ENCODE measurements at places on chromosomes 1 and 21.

DNA sequence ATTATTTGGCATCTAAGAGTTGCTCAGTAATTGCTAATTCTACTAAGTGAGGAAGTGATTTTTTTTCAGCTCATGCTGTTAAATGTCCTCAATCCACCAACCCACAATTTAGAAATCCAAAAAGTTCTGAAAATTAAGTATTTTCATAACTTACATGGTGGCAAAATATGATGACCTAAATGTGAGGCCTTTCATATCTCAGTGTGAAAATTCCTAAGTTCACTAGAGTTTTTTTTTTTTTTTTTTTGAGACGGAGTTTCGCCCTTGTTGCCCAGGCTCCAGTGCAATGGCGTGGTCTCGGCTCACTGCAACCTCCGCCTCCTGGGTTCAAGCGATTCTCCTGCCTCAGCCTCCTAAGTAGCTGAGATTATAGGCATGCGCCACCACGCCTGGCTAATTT, 5.6 kb downstream of the NUCKS1 start:
- DNase-seq, result no peak

GRCh38 chr1:101323535-101323934, 86.7 kb downstream of the S1PR1 start:
- DNase-seq, result no peak

- DNase-seq, result no peak
Measured at GRCh38 chr1:63968663-63969440, 195.0 kb downstream of the ROR1 start.

DNA sequence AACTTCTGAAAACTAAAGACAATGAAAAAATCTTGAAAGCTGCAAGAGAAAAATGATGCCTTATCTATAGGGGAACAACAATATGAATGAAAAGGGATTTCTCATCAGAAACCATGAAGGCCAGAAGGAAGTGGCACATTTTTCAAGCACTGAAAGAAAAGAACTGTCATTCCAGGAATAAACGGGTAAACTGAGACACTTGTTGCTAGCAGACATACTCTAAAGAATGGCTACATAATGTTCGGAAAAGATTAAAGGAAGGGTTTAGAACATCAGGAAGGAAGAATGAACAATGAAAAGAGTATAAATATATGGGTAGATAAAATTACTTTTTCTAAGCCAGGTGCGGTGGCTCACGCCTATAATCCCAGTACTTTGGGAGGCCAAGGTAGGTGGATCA, 14.5 kb downstream of the RBBP5 start:
- DNase-seq, result no peak

DNA sequence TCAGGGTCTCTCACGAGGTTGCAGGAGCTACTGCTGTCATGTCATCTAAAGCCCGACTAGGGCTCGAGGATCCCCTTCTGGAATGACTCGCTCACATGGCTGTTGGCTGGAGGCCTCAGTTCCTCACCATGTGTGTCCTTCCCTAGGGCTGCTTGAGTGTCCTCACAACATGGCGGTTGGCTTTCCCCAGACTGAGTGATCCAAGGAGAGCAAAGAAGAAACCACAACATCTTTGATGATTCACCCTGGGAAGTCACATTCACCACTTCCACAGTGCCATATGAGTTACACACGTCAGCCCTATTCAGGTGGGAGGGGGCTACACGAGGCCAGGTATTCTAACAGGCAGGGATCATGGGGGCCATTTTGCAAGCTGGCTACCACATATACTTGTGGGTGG, 64.9 kb downstream of the FHAD1 start:
- no peak for DNase-seq

GRCh38 chr1:89407360-89407759, 43.5 kb downstream of the GBP6 start:
- no peak for DNase-seq

- no peak for DNase-seq
Measured at GRCh38 chr21:42672699-42673458, 19.5 kb downstream of the PDE9A start.

DNA sequence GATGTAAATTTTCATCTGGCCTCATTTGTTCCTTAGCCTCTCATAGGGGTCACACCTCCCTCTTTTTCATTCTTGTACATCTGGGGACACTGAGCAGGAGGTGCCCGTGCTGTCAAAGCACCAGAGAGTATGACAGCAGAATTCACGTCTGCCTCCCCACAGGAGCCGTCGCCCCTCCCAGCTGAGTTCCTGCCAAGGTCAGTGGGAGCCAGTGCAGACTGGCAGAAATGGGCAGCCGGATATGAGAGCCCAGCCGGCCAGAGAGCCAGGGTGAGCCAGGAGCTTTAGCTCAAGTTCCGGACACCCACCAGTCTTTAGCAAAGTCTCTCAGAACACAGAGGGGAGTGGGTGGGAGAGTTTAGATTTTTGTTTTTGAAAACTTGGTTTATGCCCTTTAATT, 21.9 kb downstream of the GPR137B start:
- no peak for DNase-seq

DNA sequence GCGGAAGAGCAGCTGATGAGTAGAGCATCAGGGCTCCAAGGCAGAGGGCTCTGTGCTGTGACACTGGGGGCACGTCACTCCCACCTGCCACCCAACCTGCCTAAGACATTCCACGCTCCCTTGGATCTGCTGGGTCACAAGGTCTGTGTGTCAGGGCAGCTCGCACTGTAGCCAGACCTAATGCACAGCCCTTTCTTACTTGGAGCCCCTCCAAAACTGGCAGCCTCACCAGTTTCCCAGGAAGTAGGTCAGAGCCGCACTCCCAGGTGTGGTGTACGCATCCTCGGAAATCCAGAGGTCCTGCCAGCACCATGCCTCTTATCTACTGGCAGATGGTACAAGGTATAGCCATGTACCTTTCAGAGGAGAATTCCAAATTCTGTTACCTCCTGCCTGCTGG, 22.3 kb downstream of the DMRTB1 start:
- no peak for DNase-seq

DNA sequence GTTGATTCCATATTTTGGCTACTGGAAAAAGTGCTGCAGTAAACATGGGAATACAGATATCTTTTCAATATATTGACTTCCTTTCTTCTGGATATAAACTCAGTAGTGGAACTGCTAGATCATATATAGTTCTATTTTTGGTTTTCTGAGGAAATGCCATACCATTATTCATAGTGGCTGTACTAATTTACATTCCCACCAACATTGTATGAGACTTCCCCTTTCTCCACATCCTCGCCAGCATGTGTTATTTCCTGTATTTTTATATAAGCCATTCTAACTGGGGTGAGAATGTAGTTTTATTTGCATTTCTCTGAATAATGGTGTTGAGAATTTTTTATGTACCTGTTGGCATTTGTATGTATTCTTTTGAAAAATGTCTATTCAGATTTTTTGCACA, 385.2 kb downstream of the NUF2 start:
- DNase-seq, result no peak

DNA sequence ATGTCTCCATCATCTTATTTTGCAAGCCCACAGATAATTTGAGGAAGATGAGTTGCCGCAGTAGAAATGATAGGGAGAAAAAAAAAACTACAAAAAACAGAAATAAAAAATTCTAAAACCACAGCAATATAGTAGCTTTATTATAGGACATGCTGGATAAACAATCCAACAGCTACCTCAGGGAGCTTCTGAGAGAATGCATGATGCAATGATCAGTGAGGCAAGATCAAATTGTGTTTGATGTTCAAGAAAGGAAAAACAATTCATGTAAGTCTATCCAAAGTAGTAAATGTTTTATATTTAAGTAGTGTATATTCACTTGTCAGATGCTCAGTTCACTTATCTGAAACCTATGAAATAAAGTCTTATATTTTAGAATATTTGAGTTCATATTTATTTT, 6.7 kb downstream of the CR1L start:
- DNase-seq, result no peak

- no peak for DNase-seq
Measured at GRCh38 chr1:157415661-157416060, 136.7 kb downstream of the FCRL5 start.

- DNase-seq, result no peak
Measured at GRCh38 chr1:232172563-232172962, 457.4 kb downstream of the SIPA1L2 start.

- no peak for DNase-seq
Measured at GRCh38 chr21:32523988-32524719, 61.2 kb downstream of the TCP10L start.

GRCh38 chr1:81547261-81547911, 253.3 kb upstream of the ADGRL2 start:
- no peak for DNase-seq

- DNase-seq, result no peak
Measured at GRCh38 chr1:90143591-90143990, 148.7 kb downstream of the ZNF326 start.

DNA sequence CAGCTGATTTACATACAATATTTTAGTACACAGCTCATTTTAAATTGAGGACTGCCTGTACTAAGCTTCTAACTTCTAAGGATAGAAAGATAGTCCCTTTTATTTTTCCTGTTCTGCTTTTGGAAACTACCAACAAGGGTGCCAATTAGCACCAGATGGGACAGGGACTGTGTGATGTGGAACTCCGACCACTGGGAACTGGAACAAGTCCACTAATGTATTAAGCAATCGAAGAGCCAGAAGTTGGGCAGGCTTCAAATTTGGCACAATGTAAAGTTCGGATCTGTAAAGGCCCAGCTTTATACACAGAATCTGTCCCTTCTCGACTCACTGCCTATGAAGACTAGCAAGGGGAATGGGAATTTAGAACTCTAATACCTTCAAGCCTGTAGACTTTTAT, 149.3 kb downstream of the ZC3H11B start:
- no peak for DNase-seq

DNA sequence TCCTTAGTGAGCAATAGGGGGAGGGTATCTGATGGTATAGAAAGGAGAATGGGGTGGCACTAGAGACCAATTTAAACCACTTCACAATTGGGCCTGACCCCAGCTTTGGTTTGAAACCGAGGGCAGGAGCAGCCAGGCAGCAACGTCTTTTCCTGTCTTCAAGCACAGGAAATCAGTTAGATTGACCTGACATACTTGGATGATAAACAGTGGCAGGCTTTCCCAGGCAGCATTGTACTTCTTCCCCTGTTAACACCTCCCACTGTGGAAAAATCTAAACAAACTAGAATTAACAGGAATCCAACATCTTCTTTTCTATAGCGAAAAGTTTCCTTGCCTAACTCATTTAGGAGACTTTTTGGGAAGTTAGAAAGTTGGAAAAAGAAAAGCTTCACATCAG, 40.6 kb downstream of the SELL start:
- no peak for DNase-seq

GRCh38 chr1:5504364-5504740, 487.9 kb downstream of the NPHP4 start:
- DNase-seq, result no peak

DNA sequence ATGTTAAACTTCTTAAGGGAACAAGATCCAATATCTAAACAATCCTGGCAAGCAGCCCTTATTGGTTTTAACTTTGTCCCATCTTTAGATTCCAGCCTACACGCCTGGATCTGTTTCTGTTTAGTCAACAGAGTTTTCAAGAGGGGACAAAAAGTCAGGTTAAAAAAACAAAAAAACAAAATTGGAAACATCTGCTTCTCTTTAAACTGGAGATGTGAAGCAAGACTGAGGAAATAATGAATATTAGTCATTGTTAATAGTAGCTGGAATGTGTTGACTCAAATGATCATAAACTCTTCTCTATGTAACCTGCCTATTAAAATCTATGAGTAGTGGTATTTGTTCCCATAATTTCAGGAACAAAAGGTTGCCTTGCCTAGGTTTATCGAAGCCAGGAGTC, 55.0 kb downstream of the NID1 start:
- DNase-seq, result no peak

- peak; percentile 45 for DNase-seq
Measured at GRCh38 chr1:24199291-24199900, 12.3 kb upstream of the IFNLR1 start.

GRCh38 chr1:108881369-108881768, 4.6 kb downstream of the GPSM2 start:
- no peak for DNase-seq

- no peak for DNase-seq
Measured at GRCh38 chr1:147270721-147271120, 28.2 kb downstream of the CHD1L start.

GRCh38 chr21:37811711-37812110, 104.5 kb downstream of the KCNJ6 start:
- no peak for DNase-seq

GRCh38 chr21:37363936-37364335, 2.6 kb upstream of the DYRK1A start:
- no peak for DNase-seq

DNA sequence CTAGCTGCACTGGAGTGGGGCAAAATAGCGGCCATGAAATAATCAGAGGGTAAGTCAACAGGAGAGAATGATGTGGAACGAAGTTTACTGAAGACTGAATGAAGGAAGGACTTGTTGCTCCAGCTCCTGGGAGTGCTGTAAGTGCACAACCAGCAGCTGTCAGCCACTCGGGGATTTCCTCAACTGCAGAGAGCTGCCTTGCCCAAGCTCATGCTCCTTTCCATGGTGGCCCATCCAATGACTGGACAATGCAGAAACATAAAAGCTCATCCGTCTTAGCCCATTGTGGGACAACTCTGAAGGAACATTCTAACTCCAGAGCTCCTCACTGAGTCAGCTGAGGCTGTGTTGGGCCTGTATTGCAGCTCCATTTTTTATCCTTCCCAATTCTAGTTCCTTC, 21.1 kb upstream of the RBM15 start:
- no peak for DNase-seq

DNA sequence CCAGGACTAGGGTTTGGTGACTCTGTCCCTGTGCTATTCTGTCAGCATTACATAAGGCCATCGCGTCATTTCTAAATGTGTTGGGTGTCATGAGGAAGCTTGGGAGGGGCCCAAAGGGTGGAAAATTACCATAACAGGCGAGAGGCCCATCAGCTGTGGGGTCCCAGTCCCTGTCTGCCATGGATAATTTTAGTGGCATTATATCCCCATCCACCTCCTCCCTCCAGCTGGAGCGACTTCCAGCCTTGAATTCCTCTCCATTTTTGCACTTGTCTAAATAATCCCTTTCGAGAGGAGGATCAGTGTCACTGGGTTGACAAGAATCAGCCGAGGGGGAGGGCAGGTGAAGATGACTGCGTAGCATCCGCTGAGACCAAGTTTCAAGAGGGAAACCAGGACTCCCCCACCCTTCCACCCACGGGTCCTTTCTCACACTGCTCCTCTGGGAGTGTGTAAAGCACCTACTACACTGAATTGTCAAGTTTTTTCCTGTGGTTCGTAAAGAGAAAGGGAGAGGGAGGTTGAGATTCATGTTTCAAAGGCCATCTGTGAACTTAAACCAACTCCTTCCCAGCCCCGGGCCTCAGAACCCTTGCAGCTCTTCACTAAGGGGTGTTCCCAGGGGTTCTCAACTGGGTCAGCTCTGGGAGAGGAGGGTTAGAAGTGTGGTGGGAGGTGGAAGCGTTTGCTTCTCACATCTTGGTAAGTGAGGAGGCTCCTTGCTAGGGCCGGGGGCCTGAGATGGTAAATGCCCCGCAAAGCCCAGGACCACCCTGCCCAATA, 29.2 kb downstream of the VASH2 start:
- DNase-seq, result no peak

DNA sequence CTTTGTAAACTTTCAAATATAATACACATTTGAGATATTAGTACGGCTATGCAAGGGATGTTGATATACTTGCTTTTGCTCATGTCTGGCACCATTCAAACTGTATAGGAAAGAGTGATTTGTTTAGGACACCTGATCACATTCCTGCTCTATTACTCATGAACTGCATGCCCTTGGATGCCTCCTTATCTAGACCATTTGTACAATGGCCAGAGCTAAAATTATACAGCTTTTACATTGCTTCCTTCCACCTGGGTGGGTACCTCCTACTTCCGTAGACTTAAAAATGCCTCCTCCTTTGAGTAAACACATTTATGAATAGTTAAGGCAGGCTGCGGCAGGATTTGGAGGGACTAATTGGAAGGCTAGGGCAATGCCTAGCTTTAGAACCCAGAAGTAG, 85.4 kb upstream of the PBX1 start:
- DNase-seq, result no peak
